Effector memory CD8-positive, alpha-beta T cell (primary cell): ENCODE measurements at places on chromosomes 12 and 14.

DNA sequence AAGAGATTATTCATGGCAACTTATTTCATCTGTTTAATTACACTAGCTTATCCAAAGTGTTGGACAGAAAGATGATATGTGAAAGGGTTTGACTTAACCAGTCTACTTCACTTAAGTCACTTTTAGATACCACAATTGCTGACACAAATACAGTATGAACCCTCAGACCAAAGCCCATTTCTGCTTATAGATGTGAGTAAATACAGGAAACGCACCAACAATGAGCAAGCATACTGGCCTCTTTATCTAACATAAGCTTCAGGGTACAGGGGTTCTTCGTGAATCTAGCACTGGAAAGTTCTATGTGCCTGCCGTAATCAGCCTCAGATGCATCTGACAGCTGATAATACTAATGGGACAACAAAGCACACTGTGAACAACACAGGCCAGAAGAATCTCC lies 209.6 kb downstream of the MED13L start:
- DNase-seq, result no peak

DNA sequence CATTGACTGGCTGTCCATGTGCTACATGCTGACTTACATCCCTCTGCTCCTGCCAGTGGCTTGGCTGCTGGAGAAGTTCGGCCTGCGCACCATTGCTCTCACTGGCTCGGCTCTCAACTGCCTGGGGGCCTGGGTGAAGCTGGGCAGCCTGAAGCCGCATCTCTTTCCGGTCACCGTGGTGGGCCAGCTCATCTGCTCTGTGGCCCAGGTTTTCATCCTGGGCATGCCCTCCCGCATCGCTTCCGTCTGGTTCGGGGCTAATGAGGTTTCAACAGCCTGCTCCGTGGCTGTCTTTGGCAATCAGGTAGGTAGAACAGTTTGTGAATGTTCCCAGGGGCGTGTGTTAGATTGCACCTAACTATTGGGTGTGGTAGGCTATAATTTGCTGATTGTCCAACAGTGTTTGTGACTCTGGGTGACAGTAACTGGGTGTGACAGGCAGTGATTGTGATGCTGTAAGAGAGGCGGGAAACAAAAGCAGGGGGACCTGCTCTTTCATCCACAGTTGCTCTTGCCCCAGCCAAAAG lies 981 bp downstream of the FLVCR2 start:
- no peak for DNase-seq

DNA sequence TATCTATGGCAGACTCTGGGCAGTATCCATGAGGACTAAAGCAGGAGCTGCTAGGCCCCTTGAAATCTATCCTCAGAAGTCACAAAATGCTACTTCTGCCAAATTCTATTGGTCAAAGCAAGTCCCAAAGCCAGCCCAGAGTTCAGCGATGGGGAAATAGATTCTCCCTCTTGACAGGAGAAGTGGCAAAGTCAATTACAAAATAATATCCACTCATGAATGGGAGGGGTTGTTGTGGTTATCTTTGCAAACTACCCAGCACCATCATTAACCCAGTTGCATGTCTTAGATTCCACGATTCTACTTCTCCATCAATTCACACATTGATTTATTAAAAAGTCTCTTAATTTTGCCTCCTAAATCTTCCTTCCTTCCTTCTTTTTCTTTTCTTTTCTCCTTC lies 30.7 kb upstream of the STXBP6 start:
- no peak for DNase-seq

- no peak for DNase-seq
Measured at GRCh38 chr14:31835049-31835448, 242.1 kb upstream of the ARHGAP5 start.

DNA sequence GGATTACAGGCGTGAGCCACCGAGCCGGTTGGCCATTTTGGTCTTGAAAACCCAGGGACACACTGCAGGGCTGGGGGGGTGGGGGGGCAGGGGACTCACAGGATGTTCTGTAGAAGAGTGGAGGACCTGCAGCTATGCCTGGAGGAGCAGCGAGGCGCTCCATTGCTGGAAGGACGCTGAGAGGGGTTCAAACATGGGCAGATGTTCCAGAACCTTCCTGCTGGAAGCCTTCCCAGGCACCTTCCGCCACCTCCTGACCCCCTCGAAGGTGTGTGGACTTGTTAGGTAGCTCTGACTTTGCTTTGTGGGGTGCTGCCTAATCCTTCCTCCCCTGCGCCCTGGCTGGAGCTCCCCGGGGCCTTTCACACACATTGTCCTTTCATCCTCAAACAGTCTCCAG lies 19.6 kb upstream of the PPP1R13B start:
- no peak for DNase-seq

GRCh38 chr14:32358781-32359180 lies 29.7 kb downstream of the AKAP6 start:
- DNase-seq, result no peak

DNA sequence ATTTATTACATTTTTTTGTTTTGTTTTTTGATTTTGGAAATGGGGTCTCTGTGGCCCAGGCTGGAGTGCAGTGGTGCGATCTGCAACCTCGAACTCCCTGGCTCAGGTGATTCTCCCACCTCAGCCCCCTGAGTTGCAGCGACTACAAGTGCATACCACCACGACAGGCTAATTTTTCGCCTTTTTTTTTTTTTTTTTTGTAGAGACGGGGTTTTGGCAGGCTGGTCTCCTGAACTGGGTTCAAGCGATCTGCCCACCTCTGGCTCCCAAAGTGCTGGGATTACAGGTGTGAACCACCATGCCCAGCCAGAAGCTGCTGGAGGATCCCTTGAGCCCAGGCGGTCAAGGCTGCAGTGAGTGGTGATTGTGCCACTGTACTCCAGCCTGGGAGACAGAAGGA lies 2.3 kb downstream of the MON2 start:
- no peak for DNase-seq

DNA sequence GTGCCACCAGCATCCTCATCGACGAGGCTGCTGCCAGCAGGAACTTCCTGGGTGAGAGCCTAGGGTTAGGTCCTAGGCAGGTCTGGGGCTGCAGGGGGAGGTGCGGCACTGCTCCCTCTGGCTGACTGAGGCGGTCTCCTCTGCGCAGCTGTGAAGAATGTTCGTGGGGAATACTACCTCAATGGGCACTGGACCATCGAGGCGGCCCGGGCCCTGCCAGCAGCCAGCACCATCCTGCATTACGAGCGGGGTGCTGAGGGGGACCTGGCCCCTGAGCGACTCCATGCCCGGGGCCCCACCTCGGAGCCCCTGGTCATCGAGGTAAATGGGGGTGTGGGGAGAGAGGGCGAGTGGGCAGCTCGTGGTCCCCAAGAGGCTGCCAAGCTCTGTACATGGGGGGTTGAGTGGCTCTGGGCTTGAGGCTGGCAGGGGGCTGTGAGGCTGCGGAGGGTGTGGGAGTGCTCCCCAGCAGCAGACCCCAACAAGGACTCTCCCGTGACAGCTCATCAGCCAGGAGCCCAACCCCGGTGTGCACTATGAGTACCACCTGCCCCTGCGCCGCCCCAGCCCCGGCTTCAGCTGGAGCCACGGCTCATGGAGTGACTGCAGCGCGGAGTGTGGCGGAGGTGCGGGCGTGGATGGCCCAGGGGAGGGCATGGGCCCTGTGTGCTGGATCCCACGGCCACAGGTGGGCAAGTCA lies 14.4 kb downstream of the PAPLN start:
- DNase-seq, result no peak

GRCh38 chr12:107903341-107904061 lies 129.0 kb downstream of the ASCL4 start:
- no peak for DNase-seq

GRCh38 chr12:68904351-68904962 lies 28.5 kb downstream of the CPM start:
- DNase-seq, result no peak

DNA sequence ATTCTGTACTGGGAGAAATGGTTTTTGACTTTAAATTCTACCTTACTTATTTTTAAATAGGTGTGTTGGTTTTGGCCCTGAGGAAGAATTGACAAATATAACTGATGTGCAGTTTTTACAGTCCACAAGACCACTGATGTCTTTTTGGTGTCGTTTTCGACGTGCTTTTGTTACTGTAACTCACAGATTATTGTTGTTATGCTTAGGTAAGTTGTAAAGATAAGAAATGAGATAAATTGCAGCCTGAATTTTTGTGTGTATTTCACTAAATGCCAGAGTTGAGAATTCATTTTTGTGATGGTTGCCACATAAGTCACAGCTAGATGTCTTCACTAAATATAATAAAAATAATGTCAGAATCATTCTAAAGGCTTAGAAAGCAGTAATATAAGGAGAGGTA lies 39.9 kb upstream of the MSRB3 start:
- DNase-seq, result no peak

DNA sequence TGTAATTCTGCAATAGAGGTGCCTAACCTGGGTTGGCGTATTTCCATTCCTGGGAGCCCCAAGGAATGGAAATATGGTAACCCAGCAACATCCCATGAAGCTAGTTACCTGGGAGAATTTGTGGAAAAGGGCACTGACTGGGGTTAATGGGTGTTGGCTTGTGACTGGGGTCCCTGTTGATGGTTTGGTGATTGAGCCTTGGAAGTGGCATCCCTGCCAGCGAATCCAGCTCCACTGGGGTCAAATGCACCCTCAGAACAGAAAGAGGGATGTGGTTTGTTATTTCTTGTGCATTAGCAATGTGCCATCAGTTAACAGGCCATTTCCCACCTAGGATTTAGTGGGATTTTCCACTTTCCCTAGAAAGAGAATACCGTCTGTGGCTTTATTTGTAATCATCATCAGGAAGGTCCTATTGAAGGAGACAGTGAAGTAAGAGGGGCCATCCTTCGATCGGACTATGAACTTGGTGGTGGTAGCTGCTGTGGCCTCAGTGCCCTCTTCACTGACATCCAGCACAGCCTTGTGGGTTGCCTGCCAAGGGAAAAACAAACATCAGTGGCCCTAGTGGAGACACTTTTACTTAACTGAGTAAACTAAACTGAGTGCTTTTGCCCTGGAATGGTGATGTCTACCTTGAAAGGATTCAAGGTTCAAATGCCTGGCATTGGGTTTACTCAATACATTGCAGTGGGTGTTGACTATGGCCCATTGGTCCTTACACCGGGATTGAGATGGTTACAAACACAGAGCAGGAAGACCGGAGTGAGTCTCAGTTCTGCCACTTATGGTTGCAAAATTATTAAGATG lies 10.4 kb upstream of the SERPINA11 start:
- no peak for DNase-seq

- DNase-seq, result peak; percentile 29
Measured at GRCh38 chr14:21069388-21070082, 569 bp upstream of the ARHGEF40 start.

GRCh38 chr12:94761559-94761958 lies 111.2 kb upstream of the TMCC3 start:
- no peak for DNase-seq

DNA sequence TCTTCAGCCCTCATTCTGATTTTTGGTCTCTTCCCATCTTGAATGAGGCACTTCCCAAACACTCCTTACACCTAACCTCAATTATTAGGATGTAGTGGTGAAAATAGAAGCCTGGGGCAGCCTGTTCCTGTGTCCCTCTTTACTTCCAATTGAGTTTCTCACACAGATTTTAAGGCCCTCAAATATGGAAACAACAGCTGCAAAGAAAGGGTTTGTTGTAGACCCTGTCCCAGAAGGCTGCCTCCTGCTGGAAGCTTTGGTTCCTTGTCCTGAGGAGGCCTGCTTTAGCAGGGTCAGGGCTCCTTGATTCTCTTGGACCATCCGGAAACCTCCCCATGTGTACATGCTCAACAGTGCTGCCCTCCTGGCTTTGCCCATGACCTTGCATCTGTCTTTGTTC lies 101.3 kb downstream of the TGFB3 start:
- no peak for DNase-seq

DNA sequence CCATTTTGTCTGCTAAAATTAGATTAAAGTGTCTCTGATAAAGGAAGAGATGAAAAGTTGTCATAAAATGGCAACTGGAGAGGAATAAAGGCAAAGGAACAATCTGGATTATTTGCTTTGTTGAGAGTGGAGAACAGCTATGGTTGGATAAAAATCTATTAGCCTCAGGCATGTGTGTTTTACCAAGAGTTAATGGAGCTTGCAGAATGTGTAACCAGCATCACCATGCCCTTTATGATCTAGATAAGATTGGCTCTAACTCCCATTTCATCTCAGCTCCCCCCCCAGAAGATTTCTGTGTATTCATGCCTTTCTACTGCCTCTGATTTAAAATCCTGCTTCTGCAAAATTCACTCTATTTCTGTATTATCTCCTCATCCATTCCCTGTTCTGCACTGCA lies 93.8 kb downstream of the GALC start:
- DNase-seq, result no peak

DNA sequence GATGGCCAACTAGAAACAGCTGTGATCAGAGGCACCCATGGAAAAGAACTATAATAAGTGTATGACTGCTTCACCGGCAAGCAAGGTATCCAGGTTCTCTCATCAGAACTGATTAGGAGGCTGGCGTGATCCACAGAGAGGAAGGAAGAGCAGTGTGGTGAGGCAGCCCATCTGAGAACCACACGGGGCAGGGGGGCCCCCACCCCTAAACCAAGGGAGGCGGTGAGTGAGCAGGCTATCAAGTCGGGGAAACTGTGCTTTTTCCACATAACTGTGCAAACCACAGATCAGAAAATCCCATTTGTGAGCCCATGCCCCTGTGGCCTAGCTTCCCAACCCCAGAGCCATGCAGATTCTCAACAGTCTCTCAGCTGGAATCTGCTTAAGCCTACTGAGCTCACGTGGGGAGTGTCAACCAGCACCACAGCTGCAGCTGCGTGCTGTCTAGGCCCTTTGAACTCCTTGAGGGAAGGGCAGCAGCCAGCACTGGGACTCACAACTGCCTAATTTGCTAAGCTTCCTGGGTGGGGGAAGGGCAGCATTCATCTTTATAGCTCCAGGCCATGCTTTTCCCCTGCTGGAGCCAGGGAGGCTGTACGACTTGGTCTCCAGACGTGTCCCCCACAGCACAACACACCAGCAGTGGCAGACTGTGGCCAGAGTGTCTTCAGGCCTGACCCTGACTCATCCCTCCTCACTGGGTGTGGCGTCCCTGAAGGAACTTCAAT lies 444.4 kb upstream of the ATP2B1 start:
- DNase-seq, result no peak

GRCh38 chr14:64253672-64254071 lies 40.5 kb downstream of the ESR2 start:
- no peak for DNase-seq

DNA sequence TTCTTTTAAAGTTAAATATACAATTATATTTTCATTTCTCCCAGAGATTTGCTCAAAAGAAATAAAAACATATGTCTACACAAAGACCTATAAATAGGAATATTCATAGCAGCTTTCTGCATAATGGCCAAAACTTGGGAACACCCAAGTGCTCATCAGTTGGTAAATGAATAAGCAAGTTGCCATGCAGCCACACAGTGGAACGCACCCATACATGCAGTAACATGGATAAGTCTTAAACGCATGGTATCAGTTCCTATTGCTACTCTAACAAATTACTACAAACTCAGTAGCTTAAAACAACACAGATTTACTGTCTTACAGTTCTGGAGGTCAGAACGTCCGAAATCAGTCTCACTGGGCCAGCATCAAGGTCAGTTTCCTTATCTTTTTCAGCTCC lies 78.5 kb downstream of the DPF3 start:
- DNase-seq, result no peak

DNA sequence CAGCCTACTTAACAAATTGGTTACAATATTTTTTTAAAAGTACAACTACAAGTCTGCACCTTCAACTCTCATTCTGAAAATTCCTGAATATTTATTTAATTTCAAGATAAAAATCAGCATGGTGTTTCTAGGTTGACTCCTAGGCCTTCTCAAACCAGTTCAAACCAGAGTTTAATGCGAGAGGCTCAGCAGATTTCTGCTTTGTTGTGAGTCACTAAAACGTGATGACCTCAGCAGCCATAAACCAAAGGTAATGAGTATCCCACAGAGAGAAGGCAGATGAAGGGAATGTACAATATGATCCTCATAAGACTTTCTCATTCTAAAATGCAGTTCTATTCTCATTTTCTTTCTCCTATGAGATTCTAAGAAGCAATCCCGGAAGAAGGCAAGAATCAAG lies 1.5 kb downstream of the PRDM4 start:
- DNase-seq, result no peak
